Calu3 (cell line): ENCODE measurements at places on chromosomes 11 and 22. TPM values are rescaled to one million over a fixed set of nuclear protein-coding genes. Genes with fewer than 3 reads are reported as not detected.
A peak's percentile ranks its signal among the peaks of the same experiment; 100 is the strongest.

DNA sequence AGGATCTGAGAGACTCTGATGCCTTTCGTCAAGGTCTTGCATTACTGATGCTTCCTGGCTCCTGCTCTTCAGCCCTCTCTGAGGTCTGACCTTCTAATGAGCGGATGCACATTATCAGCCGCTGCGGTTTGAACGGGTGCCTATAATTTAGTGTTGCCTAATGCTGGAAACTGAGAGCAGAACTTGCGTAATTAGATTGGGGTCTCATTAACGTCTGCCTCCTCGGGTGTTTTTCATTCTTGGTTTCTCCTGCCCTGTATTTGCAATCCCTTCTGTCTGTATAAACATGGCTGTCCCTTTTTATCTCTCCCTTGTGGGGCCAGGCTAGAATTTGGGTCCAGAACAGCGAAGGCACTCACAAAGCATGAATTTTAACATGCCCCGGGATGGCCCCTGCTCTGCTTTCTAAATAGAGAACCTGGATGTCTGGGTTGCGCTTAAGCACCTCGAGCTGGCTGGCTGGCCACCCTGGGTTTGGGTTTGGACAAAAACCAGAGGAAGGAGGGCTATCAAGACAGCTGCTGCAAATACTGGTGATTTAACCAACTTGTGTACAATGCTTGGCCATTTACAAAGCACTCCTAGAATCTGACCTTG is 118.6 kb downstream of the TIMP3 start:
- no peak for DNase-seq

DNA sequence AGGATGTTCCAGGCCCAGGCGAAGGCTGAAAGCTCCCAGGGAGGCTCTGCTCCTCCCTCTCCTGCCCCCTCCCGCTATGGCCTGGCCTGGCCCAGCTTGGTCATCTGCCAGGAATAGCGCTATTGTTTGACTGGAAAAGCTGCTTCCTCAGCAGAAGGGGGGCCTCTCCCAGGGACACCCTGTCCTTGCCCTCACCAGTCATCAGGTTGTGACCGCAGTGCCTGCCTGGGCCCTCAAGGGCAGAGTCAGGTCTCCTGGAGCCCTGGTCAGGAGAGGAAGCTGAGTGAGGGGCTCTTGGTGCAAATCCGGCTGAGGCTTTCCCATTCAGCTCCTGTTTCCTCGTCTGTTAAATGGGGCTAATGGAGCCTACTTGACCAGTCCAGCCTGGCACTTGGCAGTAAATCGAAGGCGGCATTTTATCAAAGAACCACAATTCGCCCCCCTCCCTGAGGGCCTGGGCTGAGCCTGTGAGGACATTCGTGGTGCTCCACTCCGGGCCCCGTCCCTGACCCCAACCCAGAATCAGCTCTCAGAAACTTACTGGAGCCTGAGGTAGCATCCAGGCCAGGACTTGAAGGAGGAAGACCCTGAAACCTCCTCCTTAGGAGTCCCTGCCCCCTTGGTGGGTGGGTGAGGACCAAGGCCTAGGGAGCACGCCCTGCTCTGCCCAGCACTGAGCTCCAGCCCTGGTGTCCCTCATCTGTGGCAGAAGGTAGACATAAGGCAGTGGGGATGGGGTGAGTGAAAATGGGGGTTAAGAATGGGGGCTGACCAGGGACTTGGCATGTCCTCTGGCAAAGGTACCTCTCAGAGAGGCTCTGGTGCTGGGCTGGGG is 2.0 kb upstream of the CASTOR1 start:
- DNase-seq = peak; percentile 69

DNA sequence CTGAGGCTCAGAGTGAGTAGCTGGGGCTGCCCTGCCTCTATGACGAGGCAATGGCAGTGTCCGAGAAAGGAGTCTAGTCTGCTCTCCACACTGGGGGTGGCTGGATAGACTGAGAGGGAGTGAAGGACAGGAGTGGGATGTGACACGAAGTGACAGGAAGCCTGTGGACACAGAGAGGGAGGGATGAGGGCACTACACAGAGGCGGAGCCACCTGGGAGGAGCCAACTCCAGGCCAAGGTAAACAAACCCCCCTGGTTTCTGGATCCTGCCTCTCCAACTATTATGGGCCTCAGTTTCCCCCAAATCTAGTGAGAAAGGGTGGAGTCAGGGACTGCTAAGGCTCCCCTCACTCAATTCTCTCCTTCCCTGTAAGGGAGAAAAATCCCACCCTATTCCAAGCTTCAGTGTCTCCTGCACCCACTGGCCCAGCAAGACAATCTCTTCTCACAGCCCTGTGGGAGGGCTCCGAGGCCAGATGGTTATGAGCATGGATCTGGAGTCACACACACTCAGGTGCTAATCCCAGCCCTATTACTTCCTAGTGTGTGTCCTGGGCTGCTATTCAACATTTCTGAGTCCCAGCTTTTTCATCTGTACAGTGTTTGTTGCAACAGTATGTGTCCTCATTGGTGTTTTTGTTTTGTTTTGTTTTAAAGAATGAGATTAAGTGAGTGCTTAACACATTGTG is 24.9 kb downstream of the ASPHD2 start:
- no peak for DNase-seq

- no peak for DNase-seq
Measured at GRCh38 chr11:38315151-38315550, 1717.1 kb upstream of the RAG2 start.

DNA sequence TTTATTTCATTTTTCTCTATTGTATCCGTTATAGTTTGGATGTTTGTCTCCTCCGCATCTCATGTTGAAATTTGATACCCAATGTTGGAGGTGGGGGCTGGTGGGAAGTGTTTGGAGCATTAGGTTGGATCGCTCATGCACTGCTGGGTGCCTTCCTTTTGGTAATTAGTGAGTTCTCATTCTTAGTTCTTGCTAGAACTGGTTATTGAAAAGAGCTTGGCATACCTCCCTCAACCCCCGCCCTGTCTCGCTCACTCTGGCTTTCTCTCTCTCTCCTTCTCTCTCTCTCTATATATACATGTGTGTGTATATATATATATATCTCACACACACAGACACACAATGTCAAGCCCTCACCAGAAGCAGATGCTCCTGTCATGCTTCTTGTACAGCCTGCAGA is 978.7 kb downstream of the DLG2 start:
- DNase-seq = no peak

KCTD14 gene
- total RNA-seq = 13.2 and 17.6 TPM in 2 replicates

NRIP3 gene
- total RNA-seq = 0.73 and 0.83 TPM in 2 replicates

DNA sequence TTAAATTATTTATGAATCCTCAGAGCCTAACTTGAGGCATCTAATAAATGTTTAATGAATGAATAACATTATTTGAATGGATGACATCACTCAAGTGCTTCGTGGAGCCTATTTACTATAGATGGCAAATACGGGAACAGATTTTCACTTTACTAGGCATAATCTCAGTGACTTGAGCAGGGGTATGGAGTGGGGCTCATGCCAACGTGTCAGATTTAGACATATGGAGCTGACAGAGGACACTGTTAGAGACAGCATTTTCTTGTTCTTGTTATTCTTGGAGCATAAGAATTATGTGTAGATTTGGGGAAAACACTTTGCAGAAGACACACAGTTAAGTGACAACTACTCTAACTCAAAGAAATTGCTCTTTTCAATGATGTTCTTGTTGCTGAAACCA is 78.5 kb downstream of the RDX start:
- no peak for DNase-seq

PTPRCAP gene
- total RNA-seq = 0.51 and 1.3 TPM in 2 replicates

DNA sequence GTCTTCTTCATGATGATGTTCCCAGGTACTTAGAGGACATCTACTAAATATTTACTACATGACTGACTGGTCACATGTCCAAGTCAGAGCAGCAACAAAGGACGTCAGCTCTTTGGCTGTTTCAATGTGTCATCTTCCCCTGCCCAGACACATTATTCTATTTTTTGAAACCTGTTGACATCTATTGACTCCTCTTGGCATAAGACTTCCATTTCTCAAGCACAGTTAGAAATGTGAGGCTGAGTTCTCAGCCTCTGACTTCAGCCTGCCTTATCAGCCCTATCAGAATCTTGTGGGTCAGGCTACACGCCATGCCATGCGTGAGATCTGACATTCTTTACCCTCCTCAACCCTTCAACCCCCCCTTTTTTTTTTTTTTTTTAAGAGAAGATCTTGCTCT is 63.8 kb downstream of the SC5D start:
- DNase-seq = no peak

GRCh38 chr22:44158816-44159215 is 21.9 kb upstream of the PARVG start:
- DNase-seq = no peak

DNA sequence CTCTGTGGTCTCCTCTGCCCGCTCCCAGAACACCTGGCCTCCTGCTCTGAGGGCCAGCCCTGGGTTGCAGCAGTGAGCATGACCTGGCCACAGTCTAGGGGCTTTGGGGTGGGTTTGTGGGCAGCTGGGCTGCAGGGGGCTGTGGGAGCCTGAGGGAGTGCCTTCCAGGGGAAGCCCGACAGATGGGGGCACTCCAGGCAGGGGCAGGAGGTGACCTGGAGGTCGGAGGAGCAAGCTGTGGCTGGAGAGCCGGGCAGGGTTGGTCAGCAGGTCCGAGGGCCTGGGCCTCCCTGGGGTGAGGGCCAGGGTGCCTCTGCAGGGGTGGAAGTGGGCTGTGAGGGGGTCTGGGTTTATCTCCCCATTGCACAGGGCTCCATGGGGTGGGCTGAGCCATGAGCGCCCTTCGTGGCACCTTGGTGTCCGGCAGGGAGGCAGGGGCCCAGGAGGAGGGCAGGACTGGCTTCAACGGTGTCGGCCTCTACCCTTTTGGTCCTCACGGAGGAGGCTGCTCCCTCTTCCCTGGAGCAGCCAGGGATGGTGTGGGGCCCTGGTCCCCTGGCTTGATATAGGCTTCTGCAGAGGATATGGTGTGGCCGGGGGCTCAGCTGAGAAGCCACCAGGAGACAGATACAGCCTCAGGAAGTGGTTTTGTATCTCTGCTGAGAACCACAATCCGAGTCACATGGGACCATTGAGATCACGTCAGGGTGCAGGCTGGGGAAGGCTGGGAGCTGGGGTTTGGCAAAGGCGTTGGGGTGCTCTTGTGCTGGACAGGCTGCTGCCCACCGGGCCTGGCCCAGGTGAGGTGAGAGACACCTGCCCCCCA is 22.3 kb downstream of the KCNQ1 start:
- DNase-seq = no peak

- DNase-seq = no peak
Measured at GRCh38 chr11:10657308-10658271, 36.0 kb downstream of the IRAG1 start.
